Midbrain (tissue), 1 donor: ENCODE measurements at places on chromosomes 4 and X.

GRCh38 chr4:41375561-41375960, 118.8 kb downstream of the UCHL1 start:
- no peak for DNase-seq

- DNase-seq, result no peak
Observed at GRCh38 chrX:30904186-30904585, 15.1 kb upstream of the TAB3 start.

DNA sequence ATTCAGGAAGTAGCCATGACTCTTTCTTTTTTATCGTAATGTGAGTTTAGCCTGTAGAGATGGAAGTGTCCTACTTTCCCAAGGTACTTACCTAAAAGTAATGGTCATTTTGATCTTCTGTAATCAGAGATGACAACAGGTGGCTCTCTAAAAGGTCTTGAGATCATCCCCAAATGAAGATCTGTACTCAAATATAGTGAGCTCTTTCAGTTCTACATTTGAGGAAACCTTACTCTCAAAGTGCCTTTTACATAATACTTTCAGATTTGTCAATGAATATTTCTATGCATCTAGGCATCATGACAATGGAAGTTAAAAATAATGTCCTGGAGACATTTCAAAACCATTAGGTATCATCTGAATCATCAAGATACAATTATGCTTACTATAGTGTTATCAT, 17.2 kb upstream of the MND1 start:
- no peak for DNase-seq

GRCh38 chr4:51836549-51836948, 6.4 kb upstream of the DCUN1D4 start:
- no peak for DNase-seq
